ENCODE measurements at places on chromosomes 16 and 17. TPM values are rescaled to one million over a fixed set of nuclear protein-coding genes. Genes with fewer than 3 reads are reported as not detected.

The TP53TG3 gene
- total RNA-seq = 0.77 TPM

The CCNF gene
- total RNA-seq = 1.1 TPM

The HBA2 gene
- total RNA-seq = 37.2 TPM

The DNASE1L2 gene
- total RNA-seq = 0.47 TPM

The MYO15A gene
- total RNA-seq = 0.45 TPM

The C16orf54 gene
- total RNA-seq = 0.74 TPM

The NTN3 gene
- 0.52 TPM for total RNA-seq

The APOBR gene
- total RNA-seq = 0.47 TPM

The MAF gene
- 18.8 TPM for total RNA-seq

The CACNG1 gene
- not detected for total RNA-seq

The GPR139 gene
- not detected for total RNA-seq

The TNFRSF13B gene
- not detected for total RNA-seq

The SLC12A3 gene
- total RNA-seq = not detected

The DPEP3 gene
- not detected for total RNA-seq

Data from left ventricle myocardium superior (tissue), 1 donor.